IPS DF 6.9 (cell line): ENCODE measurements at places on chromosomes 7 and 10.

GRCh38 chr10:124289851-124290795, 128.6 kb downstream of the OAT start:
- no peak overlapping the region for H3K27ac ChIP-seq
- H3K27me3 ChIP-seq, result no peaks in the 10 kb centered on the region
- no peaks in the 10 kb centered on the region for H3K36me3 ChIP-seq
- DNase-seq, result no peak
- H3K4me1 ChIP-seq, result no peaks in the 10 kb centered on the region; the same call in 1 of the 2 replicates

GRCh38 chr7:78039790-78040776, 241.5 kb downstream of the PHTF2 start:
- H3K27ac ChIP-seq, result no peak overlapping the region
- peaks cover 5% of the 10 kb centered on the region for H3K4me1 ChIP-seq
- no peaks in the 10 kb centered on the region for H3K36me3 ChIP-seq
- DNase-seq, result peak; percentile 61
- H3K27me3 ChIP-seq, result no peaks in the 10 kb centered on the region
- no peak overlapping the region for H3K4me3 ChIP-seq

GRCh38 chr7:138324941-138325340, 135.1 kb upstream of the TRIM24 start:
- no peak overlapping the region for H3K27ac ChIP-seq
- H3K27me3 ChIP-seq, result no peaks in the 10 kb centered on the region

- DNase-seq, result no peak
- no peaks in the 10 kb centered on the region for H3K27me3 ChIP-seq
- H3K4me3 ChIP-seq, result no peak overlapping the region
- H3K4me1 ChIP-seq, result peaks cover 2% of the 10 kb centered on the region
- H3K36me3 ChIP-seq, result no peaks in the 10 kb centered on the region
Measured at GRCh38 chr10:125708971-125709503, 10.5 kb upstream of the EDRF1 start.

DNA sequence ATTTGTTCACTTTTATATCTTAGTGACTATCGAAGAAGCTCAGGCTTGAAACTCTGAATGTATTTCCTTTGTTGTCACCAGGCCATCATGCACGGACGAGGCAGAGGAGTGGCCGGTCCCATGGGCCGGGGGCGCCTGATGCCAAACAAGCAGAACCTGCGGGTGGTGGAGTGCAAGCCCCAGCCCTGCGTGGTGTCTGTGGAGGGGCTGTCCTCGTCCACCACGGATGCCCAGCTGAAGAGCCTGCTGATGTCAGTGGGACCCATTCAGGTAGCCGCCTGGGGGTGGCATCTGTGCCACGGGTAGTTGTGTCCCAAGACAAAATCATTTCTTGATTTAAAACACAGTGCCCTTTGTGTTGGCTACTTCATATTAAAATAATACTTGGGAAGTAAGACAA, 45.9 kb downstream of the SHH start:
- peaks cover 10% of the 10 kb centered on the region for H3K36me3 ChIP-seq
- H3K27ac ChIP-seq, result no peak overlapping the region
- H3K4me1 ChIP-seq, result no peaks in the 10 kb centered on the region
- DNase-seq, result no peak

DNA sequence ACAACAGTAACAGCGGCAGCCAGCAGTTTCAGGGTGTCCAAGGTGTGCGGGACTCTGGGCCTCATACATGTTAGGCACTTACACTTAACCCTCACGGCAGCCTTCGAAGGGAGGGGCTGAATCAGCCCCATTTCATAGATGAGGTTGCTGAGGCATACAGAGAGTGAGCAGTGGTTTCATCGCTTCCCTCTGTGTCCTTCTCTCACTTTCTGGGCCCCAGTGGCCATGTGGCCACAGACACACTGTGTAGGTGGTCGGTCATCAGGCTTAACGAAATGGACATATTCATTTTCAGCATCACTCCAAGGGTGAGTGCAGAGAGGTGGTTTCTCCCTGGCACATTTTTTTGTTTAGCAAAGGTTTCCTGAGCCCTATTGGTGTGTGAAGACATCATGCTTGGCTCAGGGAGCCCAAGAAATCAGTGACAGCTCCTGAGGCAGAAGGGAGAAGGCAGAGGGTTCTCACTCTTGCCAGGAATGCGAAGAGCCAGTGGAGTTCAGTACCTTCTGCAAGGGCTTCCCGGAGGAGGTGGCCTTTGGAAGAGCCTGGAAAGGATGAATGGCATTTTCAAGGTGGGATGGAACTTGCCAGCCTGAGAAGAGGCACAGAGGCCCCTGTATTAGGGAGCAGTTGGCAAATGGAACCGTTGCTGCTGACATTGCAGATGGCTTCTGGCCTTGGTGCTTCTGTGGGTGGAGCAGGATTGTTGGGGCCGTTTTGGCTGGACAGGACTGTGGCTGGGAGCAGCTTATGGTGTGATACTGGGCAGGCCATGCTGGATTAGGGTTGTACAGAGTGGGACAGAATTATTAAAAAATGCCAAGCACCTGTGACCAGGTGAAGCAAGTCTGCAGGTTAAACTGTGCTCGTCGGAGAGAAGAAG, 61.7 kb upstream of the PPIF start:
- peaks cover 1% of the 10 kb centered on the region; the same call in 1 of the 2 replicates for H3K4me1 ChIP-seq
- H3K27ac ChIP-seq, result no peak overlapping the region
- H3K4me3 ChIP-seq, result no peak overlapping the region
- DNase-seq, result no peak
- no peaks in the 10 kb centered on the region for H3K36me3 ChIP-seq

DNA sequence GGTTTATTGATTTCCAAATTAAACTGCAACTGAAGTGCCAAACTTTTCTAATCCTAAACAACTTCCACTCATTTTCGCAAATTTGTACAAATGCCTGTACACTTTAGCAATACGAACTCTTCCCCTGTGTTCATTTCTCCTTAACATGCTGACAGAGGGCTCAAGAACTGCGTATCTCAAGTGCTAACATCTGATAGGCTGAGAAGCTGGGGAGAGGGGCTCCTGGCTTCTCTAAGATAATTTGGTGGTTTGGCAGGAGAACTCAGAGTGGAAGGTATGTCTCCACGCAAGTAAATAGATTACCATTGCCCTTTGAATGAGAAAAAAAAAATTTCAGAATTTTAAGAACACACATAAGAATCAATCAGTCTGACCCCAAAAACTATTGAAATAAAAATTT, 53.3 kb upstream of the ANLN start:
- H3K27ac ChIP-seq, result no peak overlapping the region
- H3K36me3 ChIP-seq, result no peaks in the 10 kb centered on the region
- no peak overlapping the region for H3K4me3 ChIP-seq
- H3K4me1 ChIP-seq, result no peaks in the 10 kb centered on the region
- DNase-seq, result no peak

- 0 out of 2 replicates have a peak, but pooled peaks cover 2% of the 10 kb centered on the region for H3K4me1 ChIP-seq
- H3K4me3 ChIP-seq, result no peak overlapping the region
- H3K36me3 ChIP-seq, result no peaks in the 10 kb centered on the region
- no peaks in the 10 kb centered on the region for H3K27me3 ChIP-seq
- H3K27ac ChIP-seq, result no peak overlapping the region
Measured at GRCh38 chr7:3292694-3293093, 8.4 kb upstream of the SDK1 start.

GRCh38 chr7:5525271-5526099, 101.9 kb upstream of the TNRC18 start:
- H3K4me3 ChIP-seq, result no peak overlapping the region
- H3K27me3 ChIP-seq, result no peaks in the 10 kb centered on the region
- DNase-seq, result no peak
- H3K27ac ChIP-seq, result no peak overlapping the region

GRCh38 chr7:80885757-80886156, 33.1 kb downstream of the SEMA3C start:
- H3K27me3 ChIP-seq, result no peaks in the 10 kb centered on the region
- DNase-seq, result no peak
- no peak overlapping the region for H3K27ac ChIP-seq
- H3K4me3 ChIP-seq, result no peak overlapping the region
- H3K4me1 ChIP-seq, result no peaks in the 10 kb centered on the region

- no peak overlapping the region for H3K4me3 ChIP-seq
- no peaks in the 10 kb centered on the region for H3K27me3 ChIP-seq
- no peaks in the 10 kb centered on the region for H3K36me3 ChIP-seq
Measured at GRCh38 chr7:121643320-121643719, 229.6 kb upstream of the PTPRZ1 start.

- no peaks in the 10 kb centered on the region for H3K36me3 ChIP-seq
- no peak for DNase-seq
- peaks cover 4% of the 10 kb centered on the region for H3K27me3 ChIP-seq
- H3K27ac ChIP-seq, result no peak overlapping the region
- no peaks in the 10 kb centered on the region for H3K4me1 ChIP-seq
Measured at GRCh38 chr10:103861505-103861904, 6.1 kb upstream of the SH3PXD2A start.

- no peak for DNase-seq
- H3K4me1 ChIP-seq, result no peaks in the 10 kb centered on the region
- H3K27ac ChIP-seq, result no peak overlapping the region
- no peaks in the 10 kb centered on the region for H3K36me3 ChIP-seq
Measured at GRCh38 chr7:42473099-42473498, 236.1 kb upstream of the GLI3 start.

DNA sequence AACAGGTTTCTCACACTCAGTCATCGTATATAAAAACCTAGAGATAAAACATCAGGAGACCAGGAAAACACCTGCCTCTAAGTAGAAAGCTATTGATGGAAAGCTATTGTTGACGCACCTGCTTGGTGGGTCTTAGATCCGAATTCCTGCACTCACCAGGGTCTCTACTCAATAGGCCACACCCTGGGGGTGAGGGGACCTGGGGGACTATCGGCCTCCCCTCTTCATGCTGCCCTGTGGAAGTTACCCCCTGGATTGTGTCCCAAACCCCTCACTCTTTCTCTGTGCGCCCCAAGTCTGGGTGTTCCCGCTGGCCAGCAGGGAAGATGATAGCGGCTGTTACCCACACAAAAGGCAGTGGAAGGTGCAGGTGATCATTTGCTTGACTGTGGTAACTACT, 313.0 kb downstream of the WDR37 start:
- no peaks in the 10 kb centered on the region for H3K36me3 ChIP-seq
- no peak overlapping the region for H3K27ac ChIP-seq
- H3K4me1 ChIP-seq, result peaks cover 4% of the 10 kb centered on the region; the same call in 1 of the 2 replicates
- no peak overlapping the region for H3K4me3 ChIP-seq

DNA sequence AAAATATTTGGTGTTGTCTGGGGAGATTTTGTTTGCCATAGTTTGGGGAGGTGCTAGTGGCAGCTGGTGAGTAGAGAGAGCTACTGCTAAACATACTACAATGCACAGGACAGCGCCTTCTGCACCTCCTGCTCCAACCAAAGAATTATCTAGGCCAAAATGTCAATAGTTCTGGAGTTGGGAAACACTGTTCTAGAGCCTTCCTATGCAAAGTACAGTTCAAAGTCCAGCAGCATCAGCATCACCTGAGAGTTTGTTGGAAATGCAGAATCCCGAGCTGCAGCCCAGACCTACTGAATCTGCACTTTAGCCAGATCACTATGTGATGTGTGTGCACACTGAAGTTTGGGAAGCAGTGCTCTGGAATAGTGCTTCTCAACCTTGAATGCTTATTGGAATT, 290.7 kb downstream of the TCF7L2 start:
- no peak overlapping the region for H3K4me3 ChIP-seq
- no peaks in the 10 kb centered on the region for H3K27me3 ChIP-seq
- H3K4me1 ChIP-seq, result no peaks in the 10 kb centered on the region
- no peaks in the 10 kb centered on the region for H3K36me3 ChIP-seq
- H3K27ac ChIP-seq, result no peak overlapping the region

DNA sequence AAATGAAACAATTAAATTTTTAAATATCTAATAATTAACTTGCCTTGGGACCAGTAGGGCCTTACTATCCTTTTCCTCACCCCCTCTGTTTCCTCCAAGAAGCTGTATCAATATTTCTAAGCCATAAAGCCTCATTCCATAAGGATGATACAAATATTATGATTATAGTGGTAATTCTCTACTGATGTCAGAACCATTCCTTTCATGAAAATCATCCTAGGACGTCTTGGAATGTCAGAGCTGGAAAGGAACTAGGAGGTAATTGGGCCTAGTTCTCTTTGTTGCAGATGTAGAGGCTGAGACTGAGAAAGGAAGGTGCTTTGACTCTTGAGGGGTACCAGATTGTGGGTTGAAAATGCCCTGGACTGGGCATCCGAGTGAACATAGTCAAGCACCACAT, 766.7 kb upstream of the GHITM start:
- no peak overlapping the region for H3K27ac ChIP-seq
- DNase-seq, result no peak
- no peaks in the 10 kb centered on the region for H3K27me3 ChIP-seq
- H3K4me1 ChIP-seq, result no peaks in the 10 kb centered on the region

- no peaks in the 10 kb centered on the region for H3K27me3 ChIP-seq
- no peak overlapping the region for H3K27ac ChIP-seq
- no peak for DNase-seq
- no peaks in the 10 kb centered on the region for H3K4me1 ChIP-seq
- no peaks in the 10 kb centered on the region for H3K36me3 ChIP-seq
Measured at GRCh38 chr10:76554033-76554408, 1083.6 kb downstream of the KCNMA1 start.

DNA sequence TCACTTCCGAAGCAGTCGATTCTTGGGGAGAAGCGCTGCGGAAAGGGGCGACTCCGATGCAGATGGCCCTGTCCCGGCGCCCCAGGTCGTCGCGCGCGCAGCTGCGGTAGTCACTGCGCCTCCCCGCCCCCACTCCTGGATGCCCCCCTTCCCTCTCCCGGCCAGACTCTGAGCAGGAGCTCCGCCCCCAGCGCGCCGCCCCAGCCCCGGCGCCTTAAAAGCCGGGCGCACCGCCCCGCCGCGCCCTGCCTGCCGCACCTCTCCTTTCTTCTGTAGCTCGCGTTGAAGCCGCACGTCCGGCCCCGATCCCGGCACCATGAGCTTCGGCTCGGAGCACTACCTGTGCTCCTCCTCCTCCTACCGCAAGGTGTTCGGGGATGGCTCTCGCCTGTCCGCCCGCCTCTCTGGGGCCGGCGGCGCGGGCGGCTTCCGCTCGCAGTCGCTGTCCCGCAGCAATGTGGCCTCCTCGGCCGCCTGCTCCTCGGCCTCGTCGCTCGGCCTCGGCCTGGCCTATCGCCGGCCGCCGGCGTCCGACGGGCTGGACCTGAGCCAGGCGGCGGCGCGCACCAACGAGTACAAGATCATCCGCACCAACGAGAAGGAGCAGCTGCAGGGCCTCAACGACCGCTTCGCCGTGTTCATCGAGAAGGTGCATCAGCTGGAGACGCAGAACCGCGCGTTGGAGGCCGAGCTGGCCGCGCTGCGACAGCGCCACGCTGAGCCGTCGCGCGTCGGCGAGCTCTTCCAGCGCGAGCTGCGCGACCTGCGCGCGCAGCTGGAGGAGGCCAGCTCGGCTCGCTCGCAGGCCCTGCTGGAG, at the start of gene INA:
Gene INA (plus strand): TSS at position 243 of the 817 bp plus-strand sequence. CDS start 74 bp downstream, at position 317.
- H3K4me3 ChIP-seq, result peak within 1 kb of the TSS; percentile 27
- no peak within 1 kb of the TSS for H3K27ac ChIP-seq
- DNase-seq, result no peak
- peaks cover 22% of the 10 kb centered on the region for H3K27me3 ChIP-seq
- no peaks in the 10 kb centered on the region for H3K36me3 ChIP-seq

- H3K4me3 ChIP-seq, result no peak overlapping the region
- no peaks in the 10 kb centered on the region for H3K27me3 ChIP-seq
- no peak for DNase-seq
- no peaks in the 10 kb centered on the region for H3K4me1 ChIP-seq
Measured at GRCh38 chr10:129758207-129759021, 205.7 kb downstream of the EBF3 start.

GRCh38 chr7:134368851-134369544, 52.3 kb upstream of the SLC35B4 start:
- H3K27me3 ChIP-seq, result no peaks in the 10 kb centered on the region
- no peaks in the 10 kb centered on the region for H3K4me1 ChIP-seq
- DNase-seq, result no peak

- H3K27ac ChIP-seq, result no peak overlapping the region
- DNase-seq, result no peak
- no peak overlapping the region for H3K4me3 ChIP-seq
- H3K27me3 ChIP-seq, result no peaks in the 10 kb centered on the region
- no peaks in the 10 kb centered on the region for H3K36me3 ChIP-seq
Measured at GRCh38 chr7:70344726-70345125, 746.5 kb downstream of the AUTS2 start.
